Muscle of leg (tissue), 16 donors: ENCODE measurements at places on chromosomes 7 and 10.

- DNase-seq = no peak
Observed at GRCh38 chr10:102438374-102438773, 6.0 kb upstream of the CUEDC2 start.

GRCh38 chr7:23207021-23207420 is 25.2 kb downstream of the NUP42 start:
- DNase-seq = peak; percentile 8

DNA sequence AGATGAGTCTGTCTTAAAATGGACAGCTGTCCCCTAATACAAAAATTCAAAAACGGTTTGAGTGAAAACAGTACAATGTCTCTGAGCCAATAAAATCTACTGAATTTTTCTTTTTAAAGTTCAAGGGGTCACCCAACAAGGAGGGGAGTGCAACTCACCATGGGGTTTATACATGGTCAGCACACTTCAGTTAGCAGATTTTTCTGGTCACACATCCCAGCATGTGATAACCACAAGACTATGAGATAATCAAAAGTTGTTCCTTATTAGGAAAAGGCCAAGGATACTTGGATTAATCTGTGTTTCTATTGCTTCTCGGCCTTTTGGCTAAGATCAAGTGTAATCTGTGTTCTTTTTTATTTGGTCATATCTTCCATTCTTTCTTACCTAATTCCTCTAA is 31.6 kb downstream of the ABCB5 start:
- DNase-seq = no peak

DNA sequence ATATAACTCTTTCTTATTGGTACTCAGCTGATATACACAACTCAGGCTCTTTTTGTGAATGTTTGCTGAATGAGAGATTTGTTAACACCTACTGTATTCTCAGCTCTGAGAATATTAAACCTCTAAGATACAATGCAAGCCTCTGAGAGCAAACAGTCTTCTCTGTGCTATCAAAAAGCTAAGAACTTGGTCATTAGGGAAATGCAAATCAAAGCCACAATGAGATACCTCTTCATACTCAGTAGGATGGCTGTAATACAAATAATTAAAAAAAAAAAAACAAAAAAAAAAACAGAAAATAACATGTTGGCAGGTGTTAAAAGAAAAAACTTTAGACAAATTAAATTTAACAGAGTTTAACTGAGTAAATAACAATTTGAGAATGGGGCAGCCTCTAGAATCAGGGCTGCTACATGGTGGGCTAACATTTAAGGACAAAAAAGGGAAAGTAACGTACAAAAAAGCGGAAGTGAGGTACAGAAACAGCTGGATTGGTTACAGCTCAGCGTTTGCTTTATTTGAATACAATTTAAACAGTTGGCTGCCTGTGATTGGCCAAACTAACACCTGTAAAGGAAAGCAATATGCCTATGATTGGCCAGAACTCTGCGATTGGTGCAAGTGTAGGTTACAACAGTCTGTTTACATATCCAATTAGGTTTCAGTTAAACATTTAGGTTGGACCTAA is 14.8 kb upstream of the MTURN start:
- no peak for DNase-seq

- DNase-seq = peak; percentile 49
Observed at GRCh38 chr7:116583653-116584052, 58.8 kb downstream of the CAV1 start.

GRCh38 chr7:138370956-138371355 is 89.1 kb upstream of the TRIM24 start:
- no peak for DNase-seq
